ENCODE measurements at places on chromosomes 7 and 10. TPM values are rescaled to one million over a fixed set of nuclear protein-coding genes. Genes with fewer than 3 reads are reported as not detected.

The CCL24 gene
- total RNA-seq: not detected

The NYAP1 gene
- 0.81 TPM for total RNA-seq

The IFIT1 gene
- 172 TPM for total RNA-seq

The SPDYE16 gene
- total RNA-seq: 0.09 TPM

The FRAT1 gene
- 5.6 TPM for total RNA-seq

The OR9A4 gene
- total RNA-seq: not detected

The GLCCI1 gene
- 11.7 TPM for total RNA-seq

The FAM25C gene
- total RNA-seq: not detected

The TMEM273 gene
- not detected for total RNA-seq

The PNLIPRP2 gene
- total RNA-seq: not detected

The PAXIP1 gene
- total RNA-seq: 13.5 TPM

The SIRT1 gene
- total RNA-seq: 19.4 TPM

The H2BK1 gene
- total RNA-seq: not detected

The NAT16 gene
- not detected for total RNA-seq

The AEBP1 gene
- 234 TPM for total RNA-seq

The DDC gene
- total RNA-seq: not detected

The GSDME gene
- total RNA-seq: 59.9 TPM

The WASHC2A gene
- 192 TPM for total RNA-seq

The RBP3 gene
- not detected for total RNA-seq

The BMPER gene
- 157 TPM for total RNA-seq

The AVPI1 gene
- total RNA-seq: 20.2 TPM

The CALHM2 gene
- 57.6 TPM for total RNA-seq

The LSM5 gene
- 50.8 TPM for total RNA-seq

The MACC1 gene
- total RNA-seq: 0.18 TPM

The KCNH2 gene
- total RNA-seq: not detected

The RGR gene
- not detected for total RNA-seq

The AOC1 gene
- total RNA-seq: not detected

The FRMD4A gene
- 32.1 TPM for total RNA-seq

The CRPPA gene
- 3.2 TPM for total RNA-seq

The MAGI2 gene
- total RNA-seq: 16.1 TPM

The ITPRID1 gene
- not detected for total RNA-seq

The SLC18A2 gene
- under 0.01 TPM for total RNA-seq

The SPDYE2B gene
- 0.16 TPM for total RNA-seq

The TUBAL3 gene
- total RNA-seq: not detected

The MKLN1 gene
- 71.9 TPM for total RNA-seq

Data from fibroblast of the aortic adventitia (primary cell).